ENCODE measurements at places on chromosomes 11 and 22.

DNA sequence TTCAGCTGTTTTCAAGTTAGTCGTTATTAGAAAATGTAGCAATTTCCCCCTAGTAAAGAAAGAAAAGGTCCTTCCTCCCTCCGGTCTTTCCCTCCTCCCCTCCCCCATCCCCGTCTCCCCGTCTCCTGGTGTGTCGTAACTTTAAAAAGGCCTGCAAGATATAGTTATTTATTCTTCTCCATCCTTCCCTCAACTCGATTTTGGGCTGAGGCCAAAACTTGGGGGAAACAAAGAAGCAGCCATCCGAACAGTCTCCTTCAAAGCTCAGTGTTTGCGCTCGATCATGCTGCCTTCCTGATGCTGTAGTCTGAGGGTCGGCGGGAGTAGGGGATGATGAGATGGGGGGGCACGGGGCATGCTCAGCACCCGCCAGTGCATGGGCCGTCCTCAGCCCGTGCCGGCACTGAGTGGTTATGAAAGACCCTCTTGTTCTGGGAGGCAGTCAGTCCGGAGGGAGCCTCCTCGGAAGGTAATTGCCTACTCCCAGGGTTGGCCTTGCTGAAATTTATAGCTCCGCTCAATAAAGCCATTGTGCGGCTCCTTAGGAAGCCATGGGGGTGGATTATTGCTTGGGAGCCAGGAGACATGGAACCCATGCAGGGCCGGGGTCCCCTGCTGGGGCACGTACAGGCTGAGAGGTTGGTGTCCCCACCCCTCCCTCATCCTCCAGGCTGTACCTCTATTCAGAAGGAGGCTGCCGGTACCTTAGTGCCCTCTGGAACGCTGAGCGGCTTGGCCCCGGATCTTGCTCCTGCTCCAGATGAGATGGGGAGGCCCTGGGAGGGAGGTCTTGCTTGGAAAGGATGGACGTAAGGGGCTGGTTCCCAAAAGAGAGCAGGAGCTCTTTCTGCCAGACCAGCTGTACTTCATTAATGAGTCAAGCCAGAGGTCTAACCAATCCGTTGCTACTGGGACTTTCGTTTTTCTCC, 212.7 kb upstream of the CADM1 start:
- DNase-seq: no peak

DNA sequence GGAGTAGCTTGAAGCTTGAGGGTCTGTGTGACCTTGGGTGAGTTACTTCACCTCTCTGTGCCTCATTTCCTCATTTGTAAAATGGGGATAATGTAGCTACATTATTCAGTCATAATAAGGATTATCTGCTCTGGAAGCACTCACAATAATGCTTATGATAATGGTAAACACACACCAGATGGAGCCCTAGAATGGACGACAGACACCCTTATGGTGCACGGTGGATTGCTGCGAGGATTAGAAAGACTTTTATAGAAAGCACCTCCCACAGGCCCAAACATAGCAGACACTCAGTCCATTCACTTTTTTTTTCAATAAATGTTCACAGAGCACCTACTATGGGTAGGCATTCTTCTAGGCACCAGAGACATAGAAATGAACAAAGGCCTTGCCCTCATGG, 53.8 kb downstream of the LARGE1 start:
- no peak for DNase-seq

DNA sequence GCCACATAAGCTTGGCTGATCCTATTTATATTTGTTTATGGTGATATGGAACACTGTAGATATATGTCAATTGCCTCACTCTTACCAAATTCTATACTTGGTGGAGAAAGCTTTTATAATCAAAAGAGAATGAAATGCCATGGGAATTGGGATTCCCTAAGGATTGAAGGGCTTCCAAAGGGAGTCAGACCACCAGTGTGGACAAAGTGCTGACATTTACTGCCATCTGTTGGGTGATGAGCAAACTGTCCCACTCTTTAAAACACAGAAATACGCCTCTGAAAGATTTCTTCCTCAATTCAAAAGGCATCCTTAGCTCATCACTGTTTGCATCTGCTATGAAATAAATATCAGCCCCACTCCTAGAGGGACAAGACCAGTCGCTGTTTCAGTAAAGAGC, 7.1 kb downstream of the SLC1A2 start:
- no peak for DNase-seq

DNA sequence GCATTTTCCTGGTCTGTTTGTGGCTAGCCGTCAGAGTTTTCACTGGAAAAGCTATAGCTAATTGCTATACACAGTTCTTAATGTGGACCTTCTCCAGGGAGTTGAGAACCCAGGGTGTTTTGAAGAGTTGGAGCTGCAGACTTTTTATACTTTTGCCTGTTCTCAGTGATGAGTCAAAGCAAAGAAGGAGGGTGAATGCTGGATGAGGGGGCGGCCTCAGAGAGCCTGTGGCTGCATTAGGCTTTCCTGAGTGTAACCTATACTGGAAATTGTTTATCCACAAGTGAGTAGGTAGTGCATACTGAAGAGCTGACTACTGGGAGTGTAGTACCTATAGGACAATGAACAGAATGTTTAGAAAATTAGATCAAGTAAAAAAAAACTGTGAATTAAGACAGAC, 79.7 kb upstream of the HORMAD2 start:
- DNase-seq: no peak

GRCh38 chr11:47589977-47590861, 3.7 kb downstream of the FAM180B start:
- no peak for DNase-seq

GRCh38 chr11:95690100-95690499, 99.5 kb downstream of the FAM76B start:
- DNase-seq: no peak

All from left ventricle myocardium inferior (tissue), 1 donor.